ENCODE measurements at places on chromosomes 4 and X.

- DNase-seq = no peak
Observed at GRCh38 chrX:38127961-38128360, 92.7 kb downstream of the SRPX start.

GRCh38 chrX:42149765-42150164 lies 226.4 kb upstream of the CASK start:
- no peak for DNase-seq

- no peak for DNase-seq
Observed at GRCh38 chr4:110071466-110071865, 126.9 kb downstream of the ELOVL6 start.

- no peak for DNase-seq
Observed at GRCh38 chr4:157550028-157550427, 329.5 kb downstream of the GRIA2 start.

DNA sequence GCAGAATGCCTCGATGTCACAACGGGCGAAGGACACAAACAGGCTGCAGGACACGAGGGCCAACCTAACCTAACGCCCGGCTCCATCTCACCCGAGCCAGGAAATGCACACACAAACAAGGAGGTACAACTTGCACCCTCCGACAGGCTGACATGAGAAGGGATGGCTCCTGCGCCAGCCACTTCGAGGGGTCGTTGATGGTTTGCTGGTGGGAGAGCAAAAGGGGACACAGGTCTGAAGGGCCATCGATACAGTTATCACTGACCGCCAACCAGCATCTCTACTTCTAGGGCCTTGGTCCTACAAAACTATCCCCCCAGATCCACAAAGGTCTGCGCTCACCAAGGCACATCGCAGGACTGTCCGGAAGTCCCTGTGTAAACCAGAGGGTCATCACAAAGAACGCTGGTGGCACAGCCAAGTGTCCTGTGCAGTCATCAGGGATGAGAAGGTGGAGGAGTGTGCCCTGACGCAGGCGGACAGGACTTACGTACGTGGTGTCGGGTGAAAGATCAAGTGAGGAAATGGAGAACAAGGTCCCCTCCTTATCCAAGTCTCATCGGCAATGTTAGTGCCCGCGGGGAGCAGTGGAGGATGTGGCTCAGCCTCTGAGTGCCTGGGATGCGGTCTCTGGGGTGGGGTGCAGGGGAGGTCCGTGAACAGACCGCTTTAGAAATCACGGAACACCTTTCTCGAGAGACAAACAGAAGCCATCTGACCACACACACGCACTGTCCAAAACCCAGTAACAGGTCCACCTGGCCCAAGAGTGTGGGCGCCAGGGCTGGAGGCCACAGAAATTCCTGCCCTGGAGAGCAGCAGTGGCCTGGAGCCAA lies 7.0 kb downstream of the MXD4 start:
- no peak for DNase-seq

- DNase-seq = no peak
Observed at GRCh38 chrX:78555401-78555980, 103.6 kb downstream of the RTL3 start.

GRCh38 chr4:180949424-180950213 lies 1293.6 kb upstream of the TENM3 start:
- no peak for DNase-seq

DNA sequence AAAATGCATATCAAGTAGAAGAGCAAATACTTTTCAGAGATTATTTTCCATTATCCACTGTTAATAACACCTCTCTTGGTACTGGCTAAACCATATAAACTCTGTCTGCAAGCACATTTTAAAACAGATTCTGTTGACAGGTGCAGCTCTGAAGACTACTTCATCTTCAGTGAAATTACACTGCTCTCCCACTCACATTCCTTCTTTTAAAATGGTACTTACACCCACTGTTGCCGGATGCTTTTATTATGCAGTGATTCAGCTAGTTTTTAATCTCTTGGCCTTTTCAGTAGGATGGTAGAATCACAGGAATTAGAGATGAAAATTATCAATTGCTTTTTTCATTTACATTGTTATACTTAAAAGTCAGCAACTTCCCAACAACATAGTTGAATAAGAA lies 381.6 kb downstream of the GASK1B start:
- DNase-seq = no peak

DNA sequence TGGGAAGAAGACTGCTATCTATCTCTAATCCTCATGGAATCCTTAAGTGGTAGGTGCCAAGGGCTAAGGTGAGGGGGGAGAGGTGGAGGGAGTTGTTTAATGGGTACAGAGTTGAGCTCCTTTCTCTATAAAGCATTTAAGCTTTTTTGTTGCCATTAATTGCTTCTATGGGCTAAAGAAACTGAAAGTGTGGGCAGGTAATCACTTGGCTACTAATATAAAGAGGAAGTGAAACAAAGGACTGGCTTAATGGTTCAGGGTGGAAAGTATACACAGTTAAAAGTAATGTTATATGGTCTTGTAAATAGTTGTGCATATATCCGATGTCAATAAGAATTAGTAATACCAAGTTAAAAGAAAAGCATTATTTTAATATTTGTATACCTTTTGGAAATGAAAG lies 83.9 kb downstream of the POLA1 start:
- no peak for DNase-seq

DNA sequence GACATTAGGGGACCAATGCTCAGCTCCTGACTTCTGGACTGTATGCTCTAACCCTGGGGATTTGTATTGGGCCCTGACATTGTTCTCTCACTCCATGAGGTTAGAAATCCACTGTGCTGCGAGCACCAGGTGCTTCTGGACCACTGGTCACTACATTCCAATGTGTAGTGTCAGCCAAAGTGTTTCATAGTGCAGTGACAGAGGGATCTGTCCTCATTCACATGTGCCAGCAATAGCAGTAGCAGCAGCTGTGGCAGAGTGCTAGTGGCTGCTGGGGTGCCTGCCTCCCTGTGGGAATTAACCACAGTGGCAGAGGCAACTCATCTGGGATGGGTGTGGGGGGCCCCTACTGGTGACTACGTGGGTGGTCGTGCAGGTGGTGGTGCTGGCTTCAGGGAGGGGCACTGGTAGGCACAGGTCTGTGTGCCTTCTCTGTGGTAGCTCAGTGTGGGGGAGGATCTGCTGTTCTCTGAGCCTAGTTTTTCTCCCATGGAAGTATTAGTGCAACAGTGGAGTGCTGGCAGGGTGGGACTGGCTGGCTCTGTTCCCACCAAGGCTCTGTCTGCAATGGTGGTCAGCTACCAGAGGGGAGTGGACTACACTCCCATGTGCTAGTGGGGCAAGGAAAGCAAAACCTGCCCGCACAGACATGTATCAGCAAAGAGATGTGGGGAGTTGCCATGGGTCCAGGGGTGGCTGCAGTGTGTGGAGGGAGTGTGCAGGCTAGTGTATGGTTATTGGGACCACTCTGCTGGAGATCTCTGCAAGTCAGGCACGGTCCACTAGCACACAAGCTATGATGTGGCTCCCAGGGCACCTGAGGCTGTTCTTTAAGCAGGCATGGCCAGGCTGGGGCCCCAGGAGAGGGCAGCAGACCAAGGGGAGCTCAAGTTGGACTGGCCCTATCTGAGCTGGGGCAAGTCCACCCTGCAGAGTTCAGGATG lies 78.5 kb downstream of the SCLT1 start:
- no peak for DNase-seq

DNA sequence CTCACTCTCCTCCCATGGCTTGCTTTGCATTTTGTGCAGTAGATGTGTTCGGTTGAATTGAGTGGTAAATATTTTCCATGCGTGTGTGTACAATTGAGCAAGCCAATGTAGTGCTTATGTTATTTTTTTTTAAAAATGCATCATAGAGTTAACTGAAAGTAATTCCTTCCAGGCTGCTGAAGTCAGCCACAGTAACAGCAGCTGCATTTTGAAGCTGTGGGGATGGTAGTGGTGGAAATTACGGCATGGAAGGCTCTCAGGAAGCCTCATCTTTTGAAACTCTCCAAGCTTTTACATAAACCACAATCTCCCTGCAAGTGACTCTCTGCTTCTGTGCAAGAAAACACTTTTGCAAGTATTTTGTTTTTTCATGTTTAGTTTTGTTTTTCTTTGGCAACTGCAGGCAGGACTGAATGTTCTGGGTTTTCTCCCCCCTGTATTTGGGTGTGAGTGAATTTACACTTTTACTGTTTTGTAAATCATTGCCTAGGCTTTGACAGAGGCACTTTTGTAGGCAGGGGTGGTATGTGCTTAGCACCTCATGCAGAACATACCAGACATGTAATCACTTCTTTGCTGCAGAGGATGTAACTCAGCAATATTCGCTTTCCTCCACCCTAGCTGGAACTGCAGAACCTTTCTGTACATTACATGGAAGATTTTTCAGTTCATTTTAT lies 56.2 kb downstream of the LRRC66 start:
- DNase-seq = no peak

DNA sequence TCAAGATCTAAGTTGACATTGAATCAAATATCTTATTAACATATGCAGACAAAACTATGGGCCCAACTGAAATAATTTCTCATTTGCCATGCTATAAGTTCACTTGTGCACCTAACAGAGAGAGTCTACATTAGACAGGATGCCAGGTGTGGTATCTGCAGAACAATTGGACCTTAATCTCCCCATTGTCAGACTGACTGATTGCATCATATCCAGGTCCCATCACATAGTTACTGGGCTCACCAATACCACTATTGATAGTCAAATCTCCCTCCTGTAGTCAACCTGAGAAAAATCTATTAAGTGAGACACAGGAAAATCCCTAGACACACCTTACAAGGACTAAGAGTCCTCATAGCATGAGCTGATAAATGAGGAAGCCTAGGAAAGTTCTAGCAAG lies 156.0 kb upstream of the FRG1 start:
- no peak for DNase-seq

- DNase-seq = no peak
Observed at GRCh38 chr4:146655521-146655856, 16.8 kb downstream of the POU4F2 start.

- no peak for DNase-seq
Observed at GRCh38 chrX:45668686-45669443, 468.2 kb upstream of the DIPK2B start.

DNA sequence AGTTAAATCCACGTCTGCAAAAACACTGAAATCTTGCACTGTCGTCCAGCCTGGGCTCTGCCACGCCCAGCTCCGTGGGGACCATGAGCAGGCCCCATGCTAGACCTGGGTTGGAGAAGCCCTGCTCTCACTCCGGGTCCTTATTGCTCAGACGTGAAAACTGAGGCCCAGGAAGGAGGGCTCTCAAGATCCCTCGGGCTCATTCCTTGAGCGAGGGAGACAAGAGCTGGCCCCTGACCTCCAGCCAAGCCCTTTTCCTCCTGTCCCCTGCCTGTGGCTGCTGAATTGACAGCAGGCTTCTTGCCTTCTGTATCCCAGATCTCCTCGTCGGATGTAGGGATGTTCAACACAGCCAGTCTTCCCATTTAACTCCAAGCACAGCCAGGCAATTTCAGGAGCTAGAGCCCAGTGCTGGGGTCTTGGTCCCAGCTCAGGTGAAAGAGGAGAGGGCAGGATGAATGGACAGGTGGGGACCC lies 109.5 kb downstream of the CPZ start:
- DNase-seq = no peak

DNA sequence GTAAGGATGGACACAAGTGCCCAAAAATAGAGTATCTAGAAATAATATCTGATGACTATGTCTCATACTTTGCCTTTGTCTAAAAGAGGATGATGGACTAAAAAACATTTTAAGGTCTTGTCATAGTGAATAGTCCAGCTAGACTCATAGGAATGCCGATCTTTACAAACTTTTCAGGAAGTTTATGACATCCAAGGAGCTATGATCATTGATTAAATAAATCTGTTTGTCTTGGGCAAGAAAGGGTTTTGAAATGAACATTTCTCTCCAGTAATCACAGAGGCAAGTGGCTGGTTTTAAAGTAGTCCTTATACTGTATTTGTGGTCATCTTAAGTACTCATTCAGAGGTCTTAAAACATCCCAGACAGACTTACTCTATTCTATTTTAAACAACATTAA lies 109.8 kb downstream of the MAPK10 start:
- DNase-seq = no peak

- no peak for DNase-seq
Observed at GRCh38 chrX:105101378-105101777, 119.1 kb downstream of the TEX13A start.

GRCh38 chr4:38610966-38611431 lies 53.0 kb upstream of the KLF3 start:
- DNase-seq = peak; percentile 45

DNA sequence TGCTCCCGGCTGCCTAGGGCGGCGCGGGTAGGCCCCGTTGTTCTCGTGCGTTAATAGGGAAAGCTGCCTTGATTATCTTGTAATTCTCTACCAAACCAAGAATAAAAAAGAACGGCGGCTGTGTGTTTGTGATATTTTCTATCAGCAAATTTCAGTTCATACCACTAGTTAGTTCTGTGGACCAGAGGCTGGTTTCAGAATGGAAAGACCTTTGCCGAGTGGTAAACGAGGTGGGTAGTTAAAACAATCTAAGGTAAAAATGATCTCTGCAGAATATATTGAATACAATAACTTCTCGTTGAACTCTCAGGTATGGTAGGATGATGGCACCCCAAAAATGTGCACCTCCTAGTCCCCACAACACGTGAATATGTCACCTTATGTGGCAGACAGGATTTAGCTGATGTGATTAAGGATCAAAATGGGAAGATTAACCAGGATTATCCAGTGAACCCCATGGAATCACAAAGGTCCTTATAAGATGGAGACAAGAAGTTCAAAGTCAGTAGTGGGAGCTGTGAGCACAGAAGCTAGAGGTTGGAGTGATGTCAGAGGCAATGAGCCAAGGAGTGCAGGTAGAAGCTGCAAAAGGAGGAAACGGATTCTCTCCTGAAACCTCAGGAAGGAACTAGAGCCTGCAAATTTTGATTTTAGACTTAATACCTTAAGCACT lies 574 bp upstream of the CFAP97 start:
- DNase-seq = no peak

GRCh38 chr4:151035328-151035727 lies 20.2 kb upstream of the LRBA start:
- no peak for DNase-seq

- no peak for DNase-seq
Observed at GRCh38 chr4:52588771-52589591, 70.1 kb downstream of the USP46 start.

DNA sequence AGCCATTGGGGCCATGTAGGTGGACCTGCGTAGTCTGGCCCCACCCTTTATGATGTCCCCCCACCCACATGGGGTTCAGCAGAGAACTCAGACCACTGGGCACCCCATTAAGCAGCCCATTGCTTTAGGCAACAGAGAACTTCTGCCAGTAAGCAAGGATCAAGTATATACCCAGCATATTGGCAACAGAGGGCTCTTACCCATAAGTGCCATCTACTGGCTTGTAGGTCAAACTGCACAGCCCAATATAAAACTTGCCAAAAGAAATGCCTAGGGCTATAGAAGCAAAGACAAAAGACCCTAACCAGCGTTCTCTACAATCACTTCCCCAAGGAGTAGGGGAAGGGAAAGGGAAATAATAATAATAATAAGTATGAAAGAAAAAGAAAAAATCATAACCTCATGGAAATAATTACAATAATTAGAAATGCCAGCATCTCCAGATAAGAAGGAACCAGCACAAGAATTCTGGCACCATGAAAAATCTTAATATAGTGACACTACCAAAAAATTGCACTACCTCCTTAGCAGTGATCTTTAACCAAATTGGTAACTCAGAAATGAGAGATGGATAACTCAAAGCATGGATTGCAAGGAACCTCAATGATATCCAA lies 1090.7 kb downstream of the FAT4 start:
- DNase-seq = no peak

- DNase-seq = no peak
Observed at GRCh38 chr4:187665086-187665485, 330.5 kb upstream of the ZFP42 start.
